Adrenal gland (tissue), 19 donors: ENCODE measurements at places on chromosomes 5 and 9. TPM values are rescaled to one million over a fixed set of nuclear protein-coding genes. Genes with fewer than 3 reads are reported as not detected.

GRCh38 chr9:7071916-7072315 is 314.1 kb downstream of the KDM4C start:
- no peak for DNase-seq
- H3K36me3 ChIP-seq = peaks cover 3% of the 10 kb centered on the region
- no peaks in the 10 kb centered on the region for H3K4me1 ChIP-seq
- no peaks in the 10 kb centered on the region for H3K27me3 ChIP-seq
- H3K4me3 ChIP-seq = no peak overlapping the region
- H3K27ac ChIP-seq = no peak overlapping the region

ZFP2 gene
- total RNA-seq = 0.67 TPM

DNA sequence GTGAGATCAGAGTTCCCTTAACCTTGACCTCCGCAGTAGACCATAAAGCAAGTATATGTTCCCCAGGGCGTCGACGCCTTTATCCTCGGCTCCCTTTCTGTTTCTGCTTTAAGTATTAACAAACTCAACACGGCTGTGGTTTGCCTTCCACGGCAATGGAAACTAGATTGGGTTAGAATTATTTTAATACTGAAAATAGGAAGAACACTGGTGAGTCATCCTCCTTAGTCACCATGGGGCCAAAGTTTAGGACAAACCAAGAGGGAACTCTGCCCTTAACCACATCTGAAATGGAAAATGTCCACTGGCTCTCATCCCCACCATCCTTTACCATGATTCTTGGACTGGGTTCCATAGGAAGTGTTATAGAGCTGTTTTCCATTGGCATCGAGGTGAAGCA is 386.1 kb downstream of the ACTL7B start:
- no peaks in the 10 kb centered on the region for H3K4me1 ChIP-seq
- H3K4me3 ChIP-seq = no peak overlapping the region
- no peaks in the 10 kb centered on the region for H3K36me3 ChIP-seq

SPATA31D4 gene
- total RNA-seq = not detected

DNA sequence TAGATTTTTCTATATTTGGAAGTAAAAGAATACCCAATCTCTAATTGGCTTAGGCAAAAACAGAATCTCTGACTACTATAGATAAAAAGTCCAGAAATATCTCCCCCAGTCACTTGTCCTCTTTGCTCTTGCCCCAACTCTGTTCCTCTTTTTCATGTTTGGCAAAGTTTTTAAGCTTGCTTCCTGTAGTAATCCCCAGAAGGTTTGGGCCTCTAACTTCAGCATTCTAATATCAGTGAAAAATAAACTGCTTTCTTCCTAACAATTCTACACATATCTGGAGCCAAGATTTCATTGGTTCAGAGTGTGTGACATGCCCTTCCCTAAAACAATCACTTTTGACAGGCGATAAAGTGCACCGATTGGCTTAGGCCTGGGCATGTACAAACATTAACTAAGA is 1680.3 kb downstream of the MAT2B start:
- no peaks in the 10 kb centered on the region for H3K4me1 ChIP-seq
- H3K36me3 ChIP-seq = no peaks in the 10 kb centered on the region

GMCL2 gene
- not detected for total RNA-seq

- H3K4me3 ChIP-seq = no peak overlapping the region
- H3K4me1 ChIP-seq = no peaks in the 10 kb centered on the region
- no peak for DNase-seq
- no peaks in the 10 kb centered on the region for H3K27me3 ChIP-seq
- H3K36me3 ChIP-seq = no peaks in the 10 kb centered on the region
- H3K27ac ChIP-seq = no peak overlapping the region
Observed at GRCh38 chr5:168443533-168443932, 42.7 kb upstream of the RARS1 start.

- H3K36me3 ChIP-seq = no peaks in the 10 kb centered on the region
- peak overlapping the region; percentile 93 for H3K27ac ChIP-seq
- H3K4me1 ChIP-seq = peaks cover 28% of the 10 kb centered on the region
- no peaks in the 10 kb centered on the region for H3K27me3 ChIP-seq
- H3K4me3 ChIP-seq = peak overlapping the region; percentile 47
- DNase-seq = no peak
Observed at GRCh38 chr5:142356349-142356715, 31.5 kb upstream of the SPRY4 start.

- no peaks in the 10 kb centered on the region for H3K36me3 ChIP-seq
- DNase-seq = no peak
- no peak overlapping the region for H3K27ac ChIP-seq
- H3K4me3 ChIP-seq = no peak overlapping the region
- no peaks in the 10 kb centered on the region for H3K4me1 ChIP-seq
Observed at GRCh38 chr5:125440905-125441304, 694.5 kb upstream of the ZNF608 start.

DNA sequence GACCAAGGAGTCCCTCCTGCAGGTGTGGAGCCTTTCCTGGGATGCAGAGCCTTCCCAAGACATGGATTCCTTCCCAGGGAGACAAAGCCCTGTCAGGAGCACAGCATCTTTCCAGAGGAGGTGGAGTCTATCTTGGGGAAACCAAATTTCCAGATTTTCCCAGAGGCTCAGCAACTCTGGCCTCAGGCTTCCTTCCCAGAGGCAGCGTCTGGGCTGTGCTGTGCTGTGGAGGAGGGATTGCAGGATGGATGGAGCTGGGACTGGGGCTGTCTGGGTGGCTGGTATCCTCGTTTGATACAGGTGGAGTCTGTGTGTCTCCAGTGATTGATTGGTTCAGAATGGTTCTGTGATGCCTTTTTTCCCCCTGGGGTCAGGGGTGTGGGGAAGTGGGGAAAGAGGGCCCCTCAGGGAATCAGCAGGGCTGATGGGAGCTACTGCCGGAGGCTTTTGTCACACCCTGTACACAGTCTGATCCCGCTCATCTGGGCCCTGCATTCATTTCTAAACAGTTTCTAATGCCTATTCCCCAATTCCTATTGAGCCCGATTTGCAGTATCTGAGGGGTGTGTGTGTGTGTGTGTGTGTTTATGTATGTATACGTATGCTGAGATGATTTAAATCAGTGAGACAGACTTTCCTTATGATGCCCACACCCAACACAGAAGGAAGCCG is 16.0 kb downstream of the OR13J1 start:
- no peaks in the 10 kb centered on the region for H3K36me3 ChIP-seq
- no peak overlapping the region for H3K4me3 ChIP-seq
- H3K4me1 ChIP-seq = no peaks in the 10 kb centered on the region
- no peak for DNase-seq

GZMA gene
- total RNA-seq = not detected

FAM78A gene
- total RNA-seq = 7.0 TPM

KCTD16 gene
- 0.53 TPM for total RNA-seq

EEIG1 gene
- total RNA-seq = 98.9 TPM

NSA2 gene
- 113 TPM for total RNA-seq

DNA sequence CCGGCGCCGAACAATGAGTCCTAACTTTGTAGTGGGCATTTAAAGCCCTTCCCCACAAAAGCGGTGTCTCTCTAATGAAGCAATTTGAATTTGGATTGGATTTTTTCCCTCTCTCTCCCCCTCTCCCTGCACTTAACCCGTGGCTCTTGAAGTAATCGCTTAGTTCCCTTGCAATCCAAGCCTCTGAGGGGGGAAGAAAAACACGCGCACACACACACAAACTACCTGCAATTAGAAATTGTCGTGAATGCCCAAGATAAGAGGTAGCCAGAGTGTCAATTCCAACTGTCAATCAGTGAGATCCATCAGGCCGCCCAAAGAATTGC is 1.2 kb downstream of the LHX6 start:
- peaks cover 19% of the 10 kb centered on the region for H3K4me1 ChIP-seq
- DNase-seq = no peak
- H3K36me3 ChIP-seq = no peaks in the 10 kb centered on the region
- peaks cover 89% of the 10 kb centered on the region for H3K27me3 ChIP-seq
- no peak overlapping the region for H3K4me3 ChIP-seq

- no peaks in the 10 kb centered on the region for H3K36me3 ChIP-seq
- peaks cover 15% of the 10 kb centered on the region for H3K4me1 ChIP-seq
- H3K27me3 ChIP-seq = no peaks in the 10 kb centered on the region
- DNase-seq = no peak
- H3K4me3 ChIP-seq = no peak overlapping the region
Observed at GRCh38 chr5:172147857-172148256, 40.2 kb downstream of the STK10 start.

DNA sequence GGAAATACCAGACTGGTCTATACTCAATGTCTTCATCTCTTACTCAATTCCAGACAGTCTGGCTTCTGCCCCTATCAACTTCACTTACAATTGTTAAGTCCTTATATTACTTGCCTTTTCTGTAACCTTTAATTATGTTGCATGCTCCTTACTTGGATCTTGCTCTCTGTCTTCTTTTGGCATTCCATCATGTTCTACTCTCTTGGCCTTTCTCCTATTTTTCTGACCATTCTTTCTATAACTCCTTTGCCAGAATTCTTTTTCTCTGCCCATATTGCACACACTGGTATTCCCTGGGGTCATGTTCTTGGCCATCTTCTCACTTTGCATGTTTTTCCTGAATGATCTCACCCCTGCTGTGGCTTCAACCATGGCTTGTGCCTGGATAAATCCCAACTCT is 209.8 kb upstream of the ZNF462 start:
- H3K27ac ChIP-seq = no peak overlapping the region
- H3K4me1 ChIP-seq = no peaks in the 10 kb centered on the region
- no peaks in the 10 kb centered on the region for H3K36me3 ChIP-seq
- no peak for DNase-seq

RMRP gene
- 6,693 TPM for total RNA-seq

DNA sequence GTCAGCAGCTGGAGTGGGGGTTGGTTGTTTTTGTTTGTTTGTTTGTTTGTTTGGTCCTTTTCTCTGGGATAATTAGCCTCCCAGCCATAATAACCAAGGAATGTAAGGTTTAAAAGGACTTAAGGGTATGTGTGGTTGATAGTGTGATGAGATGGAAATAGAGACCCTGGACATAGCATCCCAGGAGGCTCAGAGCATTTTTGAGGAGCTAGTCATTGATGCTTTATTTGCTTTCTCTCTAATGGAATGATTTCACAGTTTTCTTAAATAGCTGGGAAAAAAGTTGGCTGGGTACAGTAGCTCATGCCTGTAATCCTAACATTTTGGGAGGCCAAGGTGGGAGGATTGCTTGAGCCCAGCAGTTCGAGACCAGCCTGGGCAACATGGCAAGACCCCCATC is 45.1 kb downstream of the TTC1 start:
- no peak overlapping the region for H3K27ac ChIP-seq
- no peak overlapping the region for H3K4me3 ChIP-seq
- no peak for DNase-seq
- H3K4me1 ChIP-seq = no peaks in the 10 kb centered on the region

FOXE1 gene
- 0.78 TPM for total RNA-seq

- no peak overlapping the region for H3K27ac ChIP-seq
- H3K27me3 ChIP-seq = no peaks in the 10 kb centered on the region
- H3K4me3 ChIP-seq = no peak overlapping the region
Observed at GRCh38 chr5:89283728-89284493, 400.9 kb upstream of the MEF2C start.

DNA sequence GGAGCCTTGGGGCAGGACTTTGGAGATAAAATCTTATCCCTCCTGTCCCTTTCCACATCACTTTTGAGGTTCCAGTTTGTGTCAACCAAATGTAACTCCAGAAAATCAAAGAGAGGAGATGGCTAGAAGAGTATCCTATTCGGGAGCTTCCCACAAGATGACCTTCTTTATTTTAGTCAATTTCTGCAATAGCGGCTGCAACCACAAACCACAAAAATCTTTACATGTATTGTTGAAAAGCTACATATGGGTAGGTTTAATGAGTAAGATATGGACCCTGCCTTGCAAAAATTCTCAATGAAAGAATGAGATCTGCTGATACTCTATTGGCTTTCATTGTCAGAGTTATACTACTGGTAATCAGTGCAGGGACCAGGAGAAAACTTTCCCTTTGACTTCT is 92.2 kb upstream of the MAMDC2 start:
- no peak for DNase-seq
- H3K4me1 ChIP-seq = peaks cover 5% of the 10 kb centered on the region
- H3K27ac ChIP-seq = no peak overlapping the region
- no peak overlapping the region for H3K4me3 ChIP-seq
- no peaks in the 10 kb centered on the region for H3K36me3 ChIP-seq
- no peaks in the 10 kb centered on the region for H3K27me3 ChIP-seq

PRDM9 gene
- total RNA-seq = not detected

DNA sequence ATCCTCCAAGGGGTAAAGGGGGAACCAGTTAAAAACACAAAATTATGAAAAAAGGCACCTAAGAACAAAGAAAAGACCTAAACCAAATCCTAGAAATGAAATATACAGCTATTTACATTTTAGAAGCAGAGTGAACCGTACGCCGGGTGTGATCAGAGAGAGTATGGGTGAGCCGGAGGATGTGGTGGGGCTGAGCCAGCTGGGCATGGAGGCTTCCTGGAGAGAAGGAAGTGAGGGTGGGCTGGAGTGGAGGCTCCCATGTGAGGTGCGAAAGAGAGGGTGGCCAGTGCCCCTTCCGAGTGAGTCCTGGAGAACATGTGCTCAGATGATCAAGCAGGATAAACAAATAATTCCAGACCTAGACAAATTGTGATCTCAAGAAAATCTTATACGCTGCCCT is 111.6 kb downstream of the CACNA1B start:
- H3K4me1 ChIP-seq = no peaks in the 10 kb centered on the region
- no peak overlapping the region for H3K4me3 ChIP-seq
- no peak overlapping the region for H3K27ac ChIP-seq
- H3K36me3 ChIP-seq = no peaks in the 10 kb centered on the region
- no peak for DNase-seq

- H3K27ac ChIP-seq = no peak overlapping the region
- H3K4me3 ChIP-seq = no peak overlapping the region
- H3K4me1 ChIP-seq = no peaks in the 10 kb centered on the region
- H3K36me3 ChIP-seq = no peaks in the 10 kb centered on the region
Observed at GRCh38 chr9:79387101-79387835, 184.5 kb upstream of the TLE4 start.
